ENCODE measurements at places on chromosomes 4 and X.

- DNase-seq: no peak
Measured at GRCh38 chrX:2484721-2485648, 15.8 kb downstream of the DHRSX start.

DNA sequence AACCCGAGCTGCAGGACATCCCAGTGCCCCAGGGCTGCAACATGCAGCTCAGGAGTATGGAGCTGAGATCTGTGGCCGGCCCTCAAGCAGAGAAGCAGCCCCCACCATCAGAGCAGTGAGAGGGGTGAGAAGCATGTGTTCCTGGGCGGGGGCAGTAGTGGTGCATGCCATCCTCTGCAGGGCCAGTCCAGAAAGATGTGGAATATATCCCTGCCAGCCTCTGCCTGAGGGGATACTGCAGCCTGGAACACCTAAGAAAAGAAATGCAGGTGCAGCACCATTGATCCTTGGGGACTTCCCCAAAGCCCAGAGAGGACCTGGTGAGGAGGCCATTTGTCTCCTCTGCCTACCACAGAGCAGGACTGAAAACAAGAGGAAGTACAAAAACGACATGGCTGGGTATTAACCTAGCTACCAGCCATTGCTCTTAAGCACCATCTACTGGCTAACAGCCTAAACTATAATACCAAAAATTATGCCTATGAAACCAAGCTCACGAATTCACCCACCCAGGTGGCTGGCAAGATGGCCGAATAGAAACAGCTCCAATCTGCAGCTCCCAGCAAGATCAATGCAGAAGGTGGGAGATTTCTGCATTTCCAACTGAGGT lies 158.8 kb downstream of the ADGRA3 start:
- no peak for DNase-seq

GRCh38 chrX:110877326-110877725 lies 81.7 kb upstream of the CHRDL1 start:
- DNase-seq: no peak

DNA sequence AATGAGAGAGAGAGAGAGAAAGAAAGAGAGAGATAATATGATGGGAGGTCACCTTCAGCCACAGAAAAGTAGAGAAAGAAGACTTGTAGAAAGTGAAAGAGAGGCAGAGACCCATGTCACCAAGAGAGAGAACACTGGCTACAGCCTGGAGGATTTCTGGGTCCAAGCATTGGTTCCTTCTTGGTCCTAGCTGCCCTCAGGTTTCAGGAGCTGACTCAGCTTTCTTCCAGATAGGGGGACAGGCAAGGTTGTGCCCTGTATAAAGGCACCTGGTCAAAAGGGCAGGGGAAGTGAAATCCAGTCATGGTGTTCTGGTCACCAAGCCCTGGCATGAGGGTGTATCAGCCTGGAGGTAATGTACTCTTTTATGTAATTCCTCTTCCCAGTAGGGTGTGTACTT lies 47.5 kb upstream of the XK start:
- no peak for DNase-seq

DNA sequence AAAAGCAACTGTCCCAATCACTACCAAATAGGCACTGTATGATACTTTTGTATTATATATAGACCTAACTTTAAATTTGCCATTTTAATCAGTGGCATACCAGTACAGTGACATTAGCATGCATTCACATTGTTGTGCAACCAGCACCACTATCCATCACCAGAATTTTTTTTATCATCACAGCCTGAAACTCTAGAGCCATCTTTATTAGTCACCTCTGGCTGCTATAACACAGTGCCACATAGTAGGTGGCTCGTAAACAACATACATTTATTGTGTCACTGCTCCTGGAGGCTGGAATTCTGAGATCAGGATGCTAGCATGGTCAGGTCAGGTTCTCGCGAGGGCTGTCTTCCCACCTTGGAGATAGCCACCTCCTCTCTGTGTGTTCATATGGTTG lies 188.4 kb upstream of the GALNT7 start:
- DNase-seq: no peak

DNA sequence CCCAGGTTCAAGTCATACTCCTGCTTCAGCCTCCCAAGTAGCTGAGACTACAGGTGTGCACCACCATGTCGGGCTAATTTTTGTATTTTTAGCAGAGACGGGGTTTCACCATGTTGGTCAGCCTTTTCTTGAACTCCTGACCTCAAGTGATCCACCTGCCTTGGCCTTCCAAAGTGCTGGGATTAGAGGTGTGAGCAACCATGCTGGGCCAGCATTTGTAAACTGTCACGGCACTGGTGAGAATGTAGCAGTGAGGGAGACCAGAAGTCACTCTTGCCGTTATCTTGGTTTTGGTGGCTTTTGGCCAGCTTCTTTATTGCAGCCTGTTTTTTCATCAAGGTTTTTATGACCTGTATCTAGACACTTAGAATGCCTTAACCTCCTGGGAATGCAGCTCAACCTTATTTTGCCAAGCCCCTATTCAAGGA lies 22.4 kb downstream of the PCDH18 start:
- DNase-seq: no peak

- no peak for DNase-seq
Measured at GRCh38 chr4:1236103-1236641, 12.8 kb downstream of the CTBP1 start.

DNA sequence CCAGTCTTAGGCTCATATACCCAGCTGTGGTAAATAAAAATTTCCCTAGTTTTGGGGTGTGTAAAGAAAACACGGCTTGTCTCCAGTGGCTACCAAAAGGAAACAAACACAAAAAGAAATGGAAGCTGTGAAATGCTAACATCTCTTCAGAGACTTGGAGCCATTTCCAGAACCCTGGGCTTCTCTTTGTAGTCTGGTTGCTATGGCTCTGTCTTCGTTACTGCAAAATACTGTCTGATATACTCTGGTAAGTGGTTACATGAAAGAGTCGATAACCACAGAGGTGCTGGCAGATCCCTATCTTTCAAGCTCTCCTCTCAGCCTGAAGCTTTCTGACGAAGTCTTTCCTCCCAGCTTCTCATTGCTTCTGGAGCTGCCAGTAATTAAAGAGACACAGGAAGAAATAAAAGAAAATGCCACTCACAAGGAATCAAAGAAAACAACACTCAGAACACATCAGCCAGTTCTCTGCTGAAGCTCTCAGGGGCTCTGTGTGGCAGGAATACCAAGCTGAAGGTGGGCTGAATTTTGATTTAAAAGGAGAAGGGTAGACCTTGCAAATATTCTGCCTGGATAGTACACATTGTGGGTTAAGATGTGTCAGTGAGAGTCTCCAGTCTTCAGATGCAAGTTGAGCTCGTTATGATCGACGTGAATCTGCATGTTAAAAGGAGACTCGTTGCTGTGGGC lies 107.6 kb upstream of the FAM9C start:
- DNase-seq: no peak

- DNase-seq: no peak
Measured at GRCh38 chrX:142251680-142252079, 46.6 kb upstream of the MAGEC2 start.

DNA sequence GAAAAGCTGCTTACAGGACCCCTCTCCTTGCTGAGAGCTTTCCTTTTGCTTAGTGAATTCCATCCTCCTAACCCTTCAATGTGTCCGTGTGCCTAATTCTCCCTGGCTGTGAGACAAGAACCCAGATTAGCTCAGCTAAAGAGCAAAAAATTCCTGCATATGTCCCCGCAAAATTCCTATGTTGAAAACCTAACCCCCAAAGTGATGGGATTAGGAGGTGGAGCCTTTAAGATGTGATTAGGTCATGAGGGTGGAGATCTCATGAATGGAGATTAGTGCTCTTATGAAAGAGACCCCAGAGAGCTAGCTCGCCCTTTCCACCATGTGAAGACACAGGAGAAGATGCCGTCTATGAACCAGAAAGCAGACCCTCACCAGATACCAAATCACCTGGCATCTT lies 503.0 kb upstream of the DIAPH2 start:
- no peak for DNase-seq

DNA sequence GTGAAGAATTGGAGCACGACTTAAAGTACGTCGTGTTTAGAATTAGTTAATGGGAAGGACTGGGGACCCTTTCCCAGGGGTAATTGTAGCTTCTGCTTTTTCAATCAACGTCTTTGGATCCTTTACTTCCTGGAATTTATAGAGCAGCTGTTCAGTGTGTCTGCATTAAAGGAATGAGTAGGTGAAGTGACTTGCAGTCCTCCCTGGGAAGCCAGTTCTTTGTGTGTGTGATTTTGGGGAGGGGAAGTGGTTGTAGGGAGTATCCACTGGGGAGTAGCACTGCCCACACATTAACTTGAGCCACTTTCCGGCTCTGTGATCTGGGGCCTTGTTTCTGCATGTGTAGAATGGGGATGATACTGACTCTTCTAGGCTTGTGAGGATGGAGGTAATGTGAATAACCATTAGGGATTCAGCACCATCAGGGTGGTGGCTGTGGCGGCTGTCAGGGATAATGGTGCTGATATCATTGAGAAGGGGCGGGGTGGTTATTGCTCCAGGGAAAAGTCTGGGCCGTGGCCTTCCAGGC lies 54.7 kb downstream of the TMEM131L start:
- DNase-seq: no peak

GRCh38 chrX:68503836-68504636 lies 5.2 kb downstream of the YIPF6 start:
- no peak for DNase-seq

GRCh38 chr4:95701500-95702170 lies 138.3 kb upstream of the PDHA2 start:
- no peak for DNase-seq

- no peak for DNase-seq
Measured at GRCh38 chr4:91031761-91032160, 904.6 kb downstream of the CCSER1 start.

DNA sequence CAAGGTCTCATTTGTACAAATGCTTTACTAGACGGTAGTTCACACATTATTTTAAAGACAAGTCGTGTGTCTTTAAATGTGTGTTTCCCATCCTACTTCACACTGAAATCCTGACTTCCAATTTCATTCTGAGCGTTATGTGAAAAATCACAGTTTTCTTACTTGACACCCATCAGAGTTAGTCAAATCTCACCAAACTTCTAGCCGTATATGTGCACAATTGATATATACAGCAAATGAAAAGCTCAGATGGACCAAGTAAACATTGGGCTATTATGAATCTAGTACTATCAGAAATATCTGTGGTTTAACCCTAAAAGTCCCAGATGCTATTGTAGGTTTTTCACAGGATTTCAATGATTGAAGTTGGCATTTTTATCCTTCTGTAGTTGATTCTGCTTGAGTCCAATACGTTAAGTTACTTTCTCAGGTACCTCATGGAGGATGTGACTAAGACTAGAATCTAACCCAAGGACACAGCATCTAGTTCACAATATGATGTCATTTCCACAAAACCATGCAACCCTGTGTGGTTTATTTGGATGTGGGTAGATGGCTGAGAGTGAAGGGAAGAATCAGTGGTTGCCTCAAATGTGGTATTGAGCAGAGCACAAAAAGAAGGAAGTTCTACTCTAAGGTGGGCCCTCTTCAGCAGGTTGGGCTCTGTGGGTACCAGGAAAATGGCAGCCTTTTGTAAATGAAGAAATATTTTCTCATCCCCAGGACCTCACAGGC lies 22.1 kb upstream of the TRIM60 start:
- no peak for DNase-seq
